ENCODE measurements at places on chromosomes 7 and 10.

- no peak for DNase-seq
Measured at GRCh38 chr7:40698214-40698920, 563.6 kb downstream of the SUGCT start.

GRCh38 chr10:26911811-26912461 is 51.2 kb upstream of the ABI1 start:
- no peak for DNase-seq

- DNase-seq = no peak
Measured at GRCh38 chr10:101935431-101935830, 91.8 kb upstream of the KCNIP2 start.

DNA sequence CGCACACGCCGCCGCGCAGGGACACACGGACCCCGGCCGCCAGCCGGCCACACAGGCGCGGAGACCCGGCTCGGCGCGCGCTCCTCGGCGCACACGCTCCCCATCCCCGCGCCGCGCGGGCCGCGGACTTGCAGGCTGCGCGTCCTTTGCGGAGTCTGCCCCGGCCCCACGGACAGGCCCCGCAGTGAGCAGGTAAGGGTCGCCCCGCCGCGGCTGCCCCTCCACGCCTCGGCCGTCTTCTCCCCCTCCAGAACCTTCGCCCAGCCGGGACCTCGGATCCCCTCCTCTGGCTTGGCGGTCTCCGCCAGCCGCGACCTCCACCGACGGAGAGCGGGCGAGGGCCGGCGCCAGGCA is 356 bp downstream of the ADCYAP1R1 start:
- no peak for DNase-seq

GRCh38 chr7:77439572-77439971 is 23.4 kb upstream of the GSAP start:
- peak; percentile 15 for DNase-seq

GRCh38 chr7:2920041-2920440 is 75.9 kb upstream of the GNA12 start:
- no peak for DNase-seq

- no peak for DNase-seq
Measured at GRCh38 chr7:73852500-73852899, 8.5 kb upstream of the TMEM270 start.

- DNase-seq = no peak
Measured at GRCh38 chr10:86292462-86293395, 73.9 kb downstream of the GRID1 start.

- peak; percentile 65 for DNase-seq
Measured at GRCh38 chr7:116862951-116863670, 724 bp downstream of the CAPZA2 start.

GRCh38 chr10:66058594-66058993 is 867.2 kb upstream of the LRRTM3 start:
- no peak for DNase-seq

DNA sequence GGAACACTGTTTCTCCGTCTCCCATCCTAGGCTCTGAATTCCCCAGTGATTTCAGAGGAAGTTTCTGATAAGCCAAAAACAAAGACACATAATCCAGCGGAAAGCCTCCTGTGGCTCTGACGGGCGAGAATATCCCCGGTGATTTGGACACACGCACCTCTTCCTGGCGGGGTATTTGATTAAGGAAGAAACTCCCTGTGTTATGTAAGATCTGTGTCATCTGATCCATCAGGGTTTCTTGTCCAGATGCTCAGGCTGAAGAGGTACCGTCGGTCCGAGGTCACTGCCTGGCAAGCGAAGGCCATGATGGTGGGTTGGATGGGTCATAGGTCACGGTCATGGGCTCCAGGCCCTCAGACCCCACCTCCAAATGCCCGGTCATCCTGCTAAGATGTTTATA is 39.6 kb upstream of the DNAJB6 start:
- DNase-seq = no peak

- peak; percentile 6 for DNase-seq
Measured at GRCh38 chr7:36208997-36209813, 56.2 kb downstream of the EEPD1 start.

DNA sequence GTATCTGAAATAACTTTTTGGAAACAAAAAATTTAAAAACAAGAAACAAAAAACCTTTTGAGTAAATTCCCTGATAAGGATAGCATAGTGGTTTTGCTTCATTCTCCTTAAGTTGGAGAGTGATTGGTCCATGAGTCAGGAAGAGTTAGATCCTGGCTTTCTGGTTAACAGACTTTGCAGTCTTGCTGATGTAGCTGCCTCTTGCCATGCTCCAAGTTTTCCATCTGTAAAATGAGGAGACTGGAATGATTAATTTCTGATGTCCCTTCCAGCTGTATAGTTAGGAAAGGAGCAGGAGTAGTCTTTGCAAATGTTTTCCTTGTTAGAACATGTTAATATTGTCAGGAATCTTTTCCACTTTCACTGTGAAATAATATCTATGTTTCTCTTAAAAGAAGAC is 266.6 kb downstream of the DNAJB9 start:
- peak; percentile 13 for DNase-seq

GRCh38 chr7:44187636-44188416 is 1.4 kb downstream of the GCK start:
- DNase-seq = no peak

GRCh38 chr7:129394982-129395914 is 39.0 kb upstream of the STRIP2 start:
- DNase-seq = no peak

DNA sequence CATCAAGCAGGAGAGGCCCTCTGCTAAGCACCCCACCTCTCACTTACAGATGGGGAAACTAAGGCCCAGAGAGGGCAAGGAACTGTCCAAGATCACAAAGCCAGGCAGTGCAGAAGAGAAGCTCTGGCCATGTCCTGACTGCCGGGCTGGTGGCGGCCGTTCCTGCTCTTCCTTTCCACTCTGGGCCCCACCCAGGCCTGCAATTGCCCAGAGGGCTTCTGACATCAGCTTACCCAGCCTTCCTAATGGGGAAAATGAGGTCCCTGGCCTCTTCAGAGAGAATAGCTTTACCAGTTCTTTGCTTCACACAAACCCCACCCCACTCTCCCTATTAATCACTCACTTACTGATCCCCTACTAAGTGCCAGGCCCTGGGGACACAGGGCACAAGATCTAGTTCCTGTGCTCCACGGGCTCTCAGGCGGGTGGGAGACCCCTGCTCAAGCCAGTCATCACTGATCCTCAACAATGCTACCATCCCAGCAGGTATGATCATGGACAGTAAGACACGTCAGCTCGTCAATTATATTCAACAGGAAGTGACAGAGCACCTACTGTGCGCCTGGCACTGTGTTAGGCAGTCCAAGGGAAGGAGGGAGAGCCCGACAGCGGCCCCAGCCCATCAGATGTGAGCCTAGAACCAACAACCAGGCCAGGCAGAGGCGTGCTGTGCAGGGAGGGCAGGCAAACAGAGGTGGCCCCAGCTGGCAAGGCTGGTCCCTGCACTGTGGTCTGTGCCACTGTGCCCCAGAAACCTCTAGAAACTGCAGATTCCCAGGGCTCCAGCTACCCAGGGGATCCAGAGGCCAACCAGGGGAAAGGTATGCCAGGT is 26.4 kb upstream of the FRAT2 start:
- DNase-seq = no peak

DNA sequence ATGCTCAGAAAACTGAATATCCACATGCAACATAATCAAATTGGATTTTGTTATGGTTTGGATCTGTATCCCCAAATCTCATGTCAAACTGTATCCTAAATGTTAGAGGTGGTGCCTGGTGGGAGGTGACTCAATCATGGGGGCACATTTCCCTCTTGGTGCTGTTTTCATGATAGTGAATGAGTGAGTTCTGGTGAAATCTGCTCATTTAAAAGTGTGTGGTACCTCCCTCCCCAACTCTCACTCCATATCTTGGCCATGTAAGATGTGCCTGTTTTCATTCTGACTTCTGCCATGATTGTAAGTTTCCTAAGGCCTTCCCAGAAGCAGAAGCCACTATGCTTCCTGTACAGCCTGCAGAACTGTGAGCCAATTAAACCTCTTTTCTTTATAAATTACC is 239.6 kb upstream of the KLF14 start:
- DNase-seq = no peak

GRCh38 chr10:43187213-43187612 is 49.0 kb downstream of the CSGALNACT2 start:
- DNase-seq = no peak

DNA sequence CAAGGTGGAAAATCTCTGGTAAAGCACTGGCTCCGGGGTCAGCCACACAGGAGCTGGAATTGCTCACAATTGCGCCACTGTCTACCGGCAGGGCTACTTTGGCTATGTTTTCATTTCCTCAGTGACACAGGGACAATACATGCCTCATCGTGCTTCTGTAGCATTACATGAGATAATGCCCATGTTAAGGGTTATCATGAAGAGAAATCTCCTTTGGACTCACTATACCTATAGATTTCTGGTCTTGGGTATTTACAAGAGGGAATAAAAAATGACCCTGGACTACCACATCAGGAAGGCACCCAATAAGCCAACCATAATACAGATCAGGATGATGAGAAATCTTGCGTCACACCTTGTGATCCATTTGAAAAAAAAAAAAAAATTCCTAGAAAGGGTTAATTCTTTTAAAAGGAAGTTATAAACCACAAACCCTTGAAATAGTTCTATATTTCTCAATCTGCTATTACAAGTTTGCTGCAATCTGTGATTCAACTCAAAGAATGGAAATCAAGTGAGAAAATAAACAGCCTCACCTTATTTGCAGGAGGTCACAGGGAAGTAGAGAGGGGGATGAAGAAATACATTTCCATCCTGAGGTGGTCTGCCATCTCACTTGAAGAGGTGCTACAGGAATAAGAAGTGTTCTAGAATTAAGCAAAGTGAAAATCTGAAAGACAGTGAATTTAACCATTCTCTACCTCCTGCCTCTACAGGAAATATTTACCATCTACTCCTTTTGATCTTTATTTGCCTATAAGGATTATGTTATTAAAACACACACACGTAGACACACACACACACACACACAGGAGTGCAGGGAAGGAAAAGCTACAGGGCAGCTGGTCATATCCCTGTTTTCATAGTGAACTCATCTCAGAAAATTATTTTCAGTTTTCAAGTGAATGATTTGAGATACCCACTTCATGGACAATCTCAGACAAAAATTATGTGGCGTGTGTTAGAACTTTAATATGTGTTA is 231.3 kb upstream of the CELF2 start:
- DNase-seq = no peak

GRCh38 chr10:68221196-68221595 is 10.7 kb downstream of the ATOH7 start:
- no peak for DNase-seq

- DNase-seq = no peak
Measured at GRCh38 chr7:151818674-151819519, 58.0 kb downstream of the PRKAG2 start.

DNA sequence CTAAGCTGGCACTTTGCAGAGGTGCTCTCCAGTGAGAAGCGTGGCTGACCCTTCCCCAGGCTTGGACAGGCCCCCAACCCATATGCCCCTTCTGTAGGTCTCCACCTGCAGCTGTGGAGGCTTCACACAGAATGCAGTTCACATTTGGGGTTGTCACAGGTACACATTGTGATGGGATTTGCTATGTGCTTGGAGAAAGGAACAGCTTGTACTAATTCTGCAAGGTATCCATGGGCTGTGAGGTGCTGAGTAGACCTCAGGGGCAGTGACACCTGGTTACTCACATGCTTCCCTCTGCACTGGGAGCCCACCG is 188.9 kb downstream of the CXCL12 start:
- DNase-seq = no peak

DNA sequence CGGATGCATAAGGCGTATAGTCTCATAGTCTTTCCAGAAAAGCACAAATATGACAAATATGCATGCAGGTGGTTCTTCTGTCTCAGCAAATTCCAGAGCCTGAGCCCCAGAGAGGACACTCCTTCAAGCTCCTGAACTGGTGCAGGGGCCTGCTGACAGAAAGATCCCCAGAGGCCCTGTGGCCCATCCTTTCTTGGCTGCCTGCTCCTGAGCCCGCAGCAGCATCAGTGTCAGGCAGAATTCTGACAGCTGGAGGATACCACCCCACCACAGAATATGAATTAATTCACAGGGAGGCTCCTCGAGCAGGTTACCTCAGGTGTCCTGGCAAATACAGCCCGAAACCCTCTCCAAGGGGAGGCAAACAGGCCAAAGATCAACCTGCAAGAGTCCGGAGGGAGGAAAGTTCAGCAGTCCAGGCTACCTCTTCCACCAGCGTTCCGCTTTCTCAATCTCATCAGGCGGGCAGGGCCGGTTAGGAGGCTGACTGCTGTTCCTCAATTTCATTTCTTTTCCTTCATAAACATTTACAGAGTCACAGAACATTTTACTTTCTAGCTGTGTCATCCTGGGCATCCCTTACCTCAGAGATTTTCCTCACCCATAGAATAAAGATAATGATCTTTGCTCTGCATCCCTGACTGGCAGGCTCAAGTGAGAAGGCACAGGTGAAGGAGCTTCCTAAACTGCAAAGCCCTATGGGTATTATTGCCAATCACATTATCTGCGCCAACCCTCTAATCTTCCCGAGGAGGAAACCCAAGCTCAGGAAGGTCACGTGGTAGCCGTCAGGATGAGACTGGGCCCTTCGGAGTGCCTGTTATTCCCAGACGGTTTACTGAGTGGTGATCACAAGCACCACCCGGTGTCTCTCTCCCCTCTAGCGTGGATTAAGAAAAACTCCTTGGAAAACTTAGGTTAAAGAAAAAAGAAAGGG is 1.4 kb downstream of the DNAJB12 start:
- peak; percentile 77 for DNase-seq

GRCh38 chr7:93232673-93233018 is 480 bp downstream of the VPS50 start:
- peak; percentile 56 for DNase-seq

DNA sequence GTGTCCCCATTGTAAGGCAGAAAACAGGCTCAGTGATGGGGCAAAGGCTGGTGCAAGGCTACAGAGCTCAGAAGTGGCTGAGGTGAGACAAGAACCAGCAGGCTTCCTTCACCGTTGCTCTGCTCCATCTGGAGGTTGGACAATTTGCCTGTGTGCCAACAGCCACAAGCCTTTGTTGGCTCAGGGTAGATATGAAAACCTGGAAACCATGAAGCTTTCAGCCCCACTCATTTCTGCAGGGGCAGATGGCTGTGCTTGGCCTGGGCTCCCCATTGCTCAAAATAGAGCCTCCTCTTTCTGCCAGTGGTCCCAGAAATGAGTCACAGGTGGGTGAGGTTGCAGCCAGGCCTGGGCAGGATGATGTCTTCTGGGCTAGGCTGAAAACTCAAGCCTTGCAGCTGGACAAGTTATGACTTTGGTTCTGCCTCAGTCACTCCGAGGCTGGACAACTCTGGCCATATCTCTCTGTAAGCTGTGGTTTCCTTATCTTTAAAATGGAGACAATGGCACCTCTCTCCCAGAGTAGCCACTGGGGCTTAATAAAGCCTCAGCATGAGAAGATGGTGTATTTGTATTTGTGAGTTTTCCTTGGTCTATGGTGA is 12.2 kb upstream of the ZNF273 start:
- no peak for DNase-seq

DNA sequence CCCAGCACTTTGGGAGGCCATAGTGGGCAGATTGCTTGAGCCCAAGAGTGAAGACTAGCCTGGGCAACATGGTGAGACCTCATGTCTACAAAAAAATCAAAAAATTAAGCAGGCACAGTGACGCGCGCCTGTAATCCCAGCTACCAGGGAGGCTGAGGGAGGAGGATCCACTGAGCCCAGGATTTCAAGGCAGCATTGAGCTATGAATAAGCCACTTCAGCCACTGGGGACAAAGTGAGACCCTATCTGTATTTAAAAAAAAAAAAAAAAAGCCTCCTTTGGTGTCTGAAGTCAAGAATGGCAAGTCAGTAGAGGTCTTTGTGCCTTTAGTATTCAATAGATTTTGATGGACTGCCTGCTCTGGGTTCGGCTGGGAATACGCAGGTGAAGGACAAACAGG is 85.7 kb downstream of the RALA start:
- no peak for DNase-seq

Measured in RKO (cell line).